ENCODE measurements at places on chromosomes 1 and 21. TPM values are rescaled to one million over a fixed set of nuclear protein-coding genes. Genes with fewer than 3 reads are reported as not detected.

PROX1 gene
- total RNA-seq, result 73.9 TPM

ADORA3 gene
- total RNA-seq, result not detected

GRCh38 chr1:42817976-42818375 lies 779 bp upstream of the SVBP start:
- no peak for DNase-seq

- no peak for DNase-seq
Observed at GRCh38 chr1:17597651-17598050, 58.2 kb downstream of the ARHGEF10L start.

ASAP3 gene
- total RNA-seq, result 67.8 TPM

- no peak for DNase-seq
Observed at GRCh38 chr1:41751804-41752513, 166.8 kb downstream of the HIVEP3 start.

ARMH1 gene
- total RNA-seq, result 14.9 TPM

GPR52 gene
- 0.93 TPM for total RNA-seq

CYP4A11 gene
- not detected for total RNA-seq

DNA sequence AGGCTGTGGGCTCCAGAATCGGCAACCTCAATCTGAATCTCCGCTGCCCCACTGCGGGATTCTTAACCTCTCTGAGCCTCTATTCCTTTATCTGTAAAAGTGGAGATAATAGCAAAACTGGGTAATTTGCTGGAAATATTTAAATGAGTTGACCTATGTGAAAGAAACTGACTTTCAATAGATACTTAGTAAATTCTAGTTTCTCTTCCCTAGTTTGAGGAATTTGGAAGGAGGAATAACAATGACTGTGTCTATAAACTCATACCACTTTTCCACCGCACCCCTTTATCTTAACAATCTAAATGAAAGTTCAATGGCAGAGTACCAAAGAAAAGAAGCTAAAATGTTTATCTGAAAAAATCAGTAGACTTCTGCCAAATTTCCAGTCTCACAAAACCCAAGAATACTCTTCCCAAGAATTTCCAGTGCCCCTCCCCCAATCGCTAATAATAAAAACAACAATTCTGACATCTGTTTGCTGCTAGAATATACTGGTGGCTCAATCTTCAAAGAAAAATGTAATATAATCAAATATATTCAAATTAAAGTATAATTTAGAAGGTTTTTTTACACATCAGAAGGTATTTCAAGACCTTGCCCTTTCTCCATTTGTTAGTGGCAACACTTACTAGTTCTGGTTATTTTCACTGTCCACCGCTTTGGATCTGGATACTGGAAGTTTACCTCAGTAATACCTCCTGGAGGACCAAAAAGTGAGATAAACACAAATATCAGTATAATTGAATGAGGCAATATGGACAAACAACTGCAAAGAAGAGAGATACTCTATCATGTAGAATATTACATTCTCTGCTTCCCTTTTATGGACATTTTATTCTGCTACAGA lies 171.2 kb downstream of the LTN1 start:
- DNase-seq, result no peak

- DNase-seq, result no peak
Observed at GRCh38 chr1:162010175-162010506, 13.5 kb downstream of the OLFML2B start.

DNA sequence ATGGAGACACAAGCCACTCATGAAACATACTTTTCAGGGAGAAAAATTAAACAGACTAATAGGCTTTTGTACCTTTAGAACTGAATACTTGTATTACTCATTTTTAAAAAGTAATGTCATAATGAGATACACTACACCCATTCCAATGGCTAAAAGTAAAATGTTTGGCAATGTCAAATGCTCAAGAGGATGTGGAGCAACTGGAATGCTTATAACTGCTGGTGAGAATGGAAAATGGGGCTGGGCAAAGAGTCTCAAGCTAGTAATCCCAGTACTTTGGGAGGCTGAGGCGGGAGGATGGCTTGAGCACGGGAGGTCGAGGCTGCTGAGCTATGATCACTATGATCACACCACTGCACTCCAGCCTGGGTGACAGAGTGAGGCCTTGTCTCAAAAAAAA lies 86.3 kb downstream of the NKAIN1 start:
- DNase-seq, result no peak

TCHH gene
- not detected for total RNA-seq

DNA sequence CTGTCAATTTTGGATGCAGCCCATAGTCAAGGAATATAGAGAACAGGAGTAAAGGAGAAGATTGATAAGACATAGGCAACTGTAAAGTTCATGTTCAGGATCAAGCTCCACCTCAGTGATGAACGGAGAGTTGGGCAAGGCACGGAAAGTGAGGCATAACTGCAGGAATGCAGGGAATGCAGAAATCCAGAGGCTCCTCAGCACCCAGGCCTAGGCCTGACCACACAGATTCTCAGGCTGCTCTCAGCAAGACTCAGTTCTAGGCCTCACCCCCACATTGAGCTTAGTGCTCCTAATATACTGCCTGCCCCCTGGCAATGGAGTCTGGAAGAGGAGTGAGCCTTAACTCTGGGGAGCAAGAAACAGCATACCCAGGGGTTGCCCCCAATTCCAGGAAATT lies 36.3 kb upstream of the S1PR1 start:
- no peak for DNase-seq
